ENCODE measurements at places on chromosomes 7 and 10.
A peak's percentile ranks its signal among the peaks of the same experiment; 100 is the strongest.

DNA sequence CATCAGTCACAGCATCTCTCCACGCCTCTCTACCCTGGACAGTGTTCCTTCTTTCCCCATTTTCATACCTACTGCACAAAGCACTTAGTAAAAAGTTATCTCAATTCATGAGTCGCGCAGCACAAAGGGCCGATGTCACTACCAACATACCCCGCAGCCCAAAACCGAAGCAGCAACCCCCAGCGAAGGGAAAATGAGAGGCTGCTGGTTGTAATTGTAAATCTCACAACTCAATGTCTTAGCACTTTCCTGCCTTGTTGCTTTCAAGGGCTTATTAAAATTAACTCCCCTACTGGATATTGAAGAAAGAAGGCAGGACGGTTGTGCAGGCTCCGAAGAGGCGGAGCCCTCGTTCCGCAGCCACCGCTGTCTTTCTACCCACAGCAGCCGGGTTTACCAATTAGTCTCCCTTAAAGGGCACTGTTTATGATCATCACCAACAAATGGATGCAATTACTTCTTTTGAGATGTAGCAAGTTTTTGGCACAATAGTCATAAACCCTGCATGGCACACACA is 6.5 kb downstream of the DIP2C start:
- DNase-seq, result no peak

DNA sequence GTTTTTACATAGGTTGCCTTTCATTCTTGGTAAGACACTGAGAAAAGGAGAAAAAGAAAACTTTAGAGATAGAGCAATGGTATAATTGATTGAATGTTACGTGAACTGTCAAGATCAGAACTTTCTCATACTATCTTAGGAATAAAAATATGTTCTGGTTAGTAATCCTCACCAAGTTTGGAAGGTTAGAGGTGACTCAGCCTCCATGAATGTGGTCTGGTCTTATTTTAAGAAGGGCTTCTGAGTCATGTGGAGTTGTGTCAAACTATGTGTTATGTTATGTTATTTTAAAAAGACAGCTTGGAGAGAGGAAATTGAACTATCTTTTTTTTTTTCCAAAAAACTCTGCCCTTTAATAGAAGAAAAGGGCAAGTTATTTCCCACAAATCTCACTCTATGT is 458.6 kb upstream of the KLF6 start:
- DNase-seq, result no peak

- no peak for DNase-seq
These were observed 101.6 kb downstream of the NPSR1 start for GRCh38 chr7:34759477-34760125.

DNA sequence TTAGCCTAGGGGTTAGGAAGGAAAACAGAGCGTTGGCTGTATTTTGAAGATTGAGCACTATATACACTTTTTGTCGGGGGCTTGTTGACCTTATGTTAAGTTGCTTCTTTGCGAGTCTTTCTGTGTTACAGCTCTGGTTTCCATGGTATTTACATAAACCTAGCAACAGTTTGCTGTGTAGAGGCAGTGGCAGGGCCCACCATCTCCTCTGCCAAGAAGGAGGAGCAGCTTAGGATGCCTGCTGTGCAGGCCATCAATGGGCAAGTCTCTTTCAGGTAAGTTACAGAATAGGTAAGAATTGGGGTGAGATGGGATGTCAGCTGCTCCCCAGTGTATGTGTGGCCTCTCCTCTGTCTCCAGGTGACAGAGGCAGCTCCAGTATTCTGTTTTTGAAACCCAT is 485.5 kb downstream of the LRMDA start:
- DNase-seq, result no peak

GRCh38 chr7:104960741-104961448 is 53.1 kb upstream of the KMT2E start:
- no peak for DNase-seq

GRCh38 chr10:49748006-49748405 is 14.1 kb downstream of the OGDHL start:
- peak; percentile 9 for DNase-seq

- no peak for DNase-seq
These were observed 101.3 kb upstream of the DNAJB12 start for GRCh38 chr10:72455889-72456595.

- DNase-seq, result no peak
These were observed 13.1 kb upstream of the BRAF start for GRCh38 chr7:140937702-140938264.

GRCh38 chr7:4775848-4776623 is 613 bp downstream of the AP5Z1 start:
- DNase-seq, result peak; percentile 45

DNA sequence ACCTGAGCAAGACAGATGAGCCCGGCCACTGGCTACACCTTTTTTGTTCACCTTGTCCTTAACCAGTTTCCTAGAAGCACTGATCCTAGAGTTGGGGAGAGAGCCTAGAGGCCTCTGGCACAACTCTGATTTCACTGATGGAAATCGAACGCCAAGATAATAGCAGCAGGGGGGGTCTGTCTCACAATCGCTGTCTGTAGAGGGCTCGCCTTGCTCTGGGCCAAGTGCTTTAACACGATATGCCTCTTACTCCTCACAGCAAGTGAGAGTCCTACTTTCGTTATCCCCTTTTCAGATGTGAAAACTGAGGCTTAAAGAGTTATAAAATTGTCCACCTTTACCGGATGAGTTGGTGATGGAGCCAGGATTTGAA is 472 bp downstream of the RASSF4 start:
- no peak for DNase-seq

- DNase-seq, result no peak
These were observed 3.3 kb downstream of the EPHA1 start for GRCh38 chr7:143405173-143406001.

- no peak for DNase-seq
These were observed 436.8 kb downstream of the RPS24 start for GRCh38 chr10:78470267-78471103.

DNA sequence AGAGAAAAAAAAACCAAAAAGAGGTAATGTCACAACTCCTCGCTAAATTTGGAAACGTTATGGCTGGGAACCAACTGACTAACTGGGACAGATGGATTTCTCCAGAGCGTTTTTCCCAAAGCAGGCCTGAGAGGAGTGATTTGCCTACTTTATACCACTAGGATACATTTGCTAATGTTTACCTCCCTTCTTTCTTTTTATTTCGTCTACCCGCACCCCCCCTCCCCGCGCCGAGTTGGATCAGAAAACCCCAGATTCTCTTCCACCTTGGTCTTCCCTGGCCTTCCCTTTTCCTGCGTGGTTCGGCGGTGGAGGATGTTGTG is 7.2 kb downstream of the CPA2 start:
- no peak for DNase-seq

- no peak for DNase-seq
These were observed 28.9 kb downstream of the PHYH start for GRCh38 chr10:13270877-13271551.

GRCh38 chr10:43756341-43756740 is 107.7 kb upstream of the ZNF32 start:
- no peak for DNase-seq

DNA sequence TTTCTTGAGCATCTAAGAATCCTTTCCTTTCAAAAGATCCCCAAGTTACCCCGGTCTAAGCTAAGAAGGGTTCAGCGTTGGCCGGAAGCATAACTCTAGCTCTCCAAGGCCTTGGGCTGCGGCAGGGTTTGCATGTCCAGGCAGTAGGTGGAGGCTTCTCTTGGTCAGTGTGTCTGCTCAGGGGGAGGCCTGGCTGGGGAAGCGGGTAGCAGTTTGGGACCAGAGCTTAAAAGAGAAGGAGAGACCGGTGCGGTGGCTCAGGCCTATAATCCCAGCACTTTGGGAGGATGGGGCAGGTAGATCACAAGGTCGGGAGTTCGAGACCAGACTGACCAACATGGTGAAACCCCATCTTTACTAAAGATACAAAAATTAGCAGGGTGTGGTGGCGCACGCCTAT is 226.3 kb downstream of the MGMT start:
- no peak for DNase-seq

- no peak for DNase-seq
These were observed 31.8 kb upstream of the SRGN start for GRCh38 chr10:69056129-69056528.

GRCh38 chr10:101997803-101998202 is 58.2 kb downstream of the ARMH3 start:
- no peak for DNase-seq

DNA sequence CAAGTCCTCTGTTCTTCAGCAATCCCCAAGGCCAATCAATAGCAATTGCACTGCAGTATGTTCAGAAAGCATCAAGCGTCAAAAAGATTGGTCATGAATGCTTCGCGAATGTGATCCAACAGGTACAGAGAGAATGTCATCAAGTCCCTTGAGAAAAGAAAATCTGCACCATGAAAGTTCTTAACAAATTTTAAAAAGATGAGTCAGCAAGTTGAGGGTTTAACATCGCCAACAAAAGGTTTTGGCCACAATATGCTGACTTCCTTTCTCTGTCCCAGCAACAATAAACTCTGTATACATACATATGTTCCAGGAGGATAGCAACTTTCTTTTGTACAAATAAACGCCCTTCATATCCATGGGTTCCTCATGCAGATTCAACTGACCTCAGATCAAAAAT is 168.5 kb upstream of the C7orf33 start:
- DNase-seq, result no peak

DNA sequence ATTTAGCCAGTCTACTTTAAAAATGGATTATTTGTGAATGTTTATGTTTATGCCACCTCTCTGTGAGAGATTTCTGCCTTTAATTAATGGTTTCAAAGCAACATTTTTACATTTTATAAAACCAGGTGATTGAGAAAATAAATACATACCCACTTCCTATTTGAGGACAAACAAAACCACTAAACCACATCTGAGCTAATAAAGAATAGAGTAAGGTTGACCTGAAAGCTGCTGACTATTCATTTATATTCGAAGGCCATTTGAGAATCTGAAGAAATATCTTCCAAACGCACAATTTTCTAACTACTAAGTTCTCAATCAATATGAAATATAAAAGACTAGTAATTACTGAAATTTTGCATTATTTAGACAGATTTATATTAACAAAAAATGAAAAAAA is 705.1 kb downstream of the XPNPEP1 start:
- DNase-seq, result no peak

DNA sequence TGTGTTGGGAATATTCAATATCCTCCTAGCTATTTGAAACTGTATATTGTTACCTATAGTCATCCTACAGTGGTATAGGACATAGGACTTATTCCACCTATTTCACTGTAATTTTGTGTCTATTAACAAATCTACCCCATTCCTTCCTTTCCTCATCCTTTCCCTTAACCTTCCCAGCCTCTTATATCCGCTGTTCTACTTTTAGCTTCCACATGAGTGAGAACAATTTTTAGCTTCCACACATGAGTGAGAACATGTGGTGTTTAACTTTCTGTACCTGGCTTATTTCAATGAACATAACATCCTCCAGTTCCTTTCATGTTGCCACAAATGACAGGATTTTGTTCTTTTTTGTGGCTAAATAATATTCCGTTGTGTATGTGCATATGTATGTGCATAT is 95.9 kb upstream of the FGL2 start:
- DNase-seq, result no peak

GRCh38 chr10:33326933-33327332 is 7.5 kb downstream of the NRP1 start:
- DNase-seq, result no peak

- no peak for DNase-seq
These were observed 1.5 kb downstream of the GSDME start for GRCh38 chr7:24755541-24756407.

GRCh38 chr7:47611045-47611511 is 29.2 kb upstream of the TNS3 start:
- DNase-seq, result no peak

DNA sequence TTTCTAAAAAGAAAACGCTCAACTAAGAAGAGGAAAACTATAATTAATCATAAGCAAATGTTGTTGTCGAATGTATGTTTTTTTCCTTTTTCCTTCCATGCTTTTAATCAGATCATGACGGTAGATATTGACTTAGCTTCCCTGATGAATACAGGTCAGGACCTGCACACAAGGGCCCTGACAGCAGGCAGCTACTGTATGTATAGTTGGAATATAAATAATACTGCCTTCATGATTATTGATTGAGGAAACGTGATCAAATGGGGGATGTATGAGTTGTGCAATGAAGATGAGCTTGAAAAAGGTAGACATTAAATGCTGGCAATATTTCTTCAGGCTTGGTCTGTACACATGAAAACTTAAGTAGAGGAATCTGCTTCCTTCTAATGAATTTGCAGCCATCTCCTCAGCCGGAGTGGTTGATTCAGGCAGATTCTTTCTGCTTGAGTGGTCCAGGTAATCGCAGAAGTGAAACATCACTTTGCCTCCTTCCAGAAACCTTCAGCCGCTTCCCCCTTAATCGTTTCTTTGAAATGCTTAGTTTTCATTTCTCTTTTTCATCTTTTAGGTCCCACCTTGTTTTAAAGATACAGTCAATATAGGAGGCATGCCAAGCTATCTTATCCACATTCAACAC is 656.5 kb downstream of the SDK1 start:
- no peak for DNase-seq

DNA sequence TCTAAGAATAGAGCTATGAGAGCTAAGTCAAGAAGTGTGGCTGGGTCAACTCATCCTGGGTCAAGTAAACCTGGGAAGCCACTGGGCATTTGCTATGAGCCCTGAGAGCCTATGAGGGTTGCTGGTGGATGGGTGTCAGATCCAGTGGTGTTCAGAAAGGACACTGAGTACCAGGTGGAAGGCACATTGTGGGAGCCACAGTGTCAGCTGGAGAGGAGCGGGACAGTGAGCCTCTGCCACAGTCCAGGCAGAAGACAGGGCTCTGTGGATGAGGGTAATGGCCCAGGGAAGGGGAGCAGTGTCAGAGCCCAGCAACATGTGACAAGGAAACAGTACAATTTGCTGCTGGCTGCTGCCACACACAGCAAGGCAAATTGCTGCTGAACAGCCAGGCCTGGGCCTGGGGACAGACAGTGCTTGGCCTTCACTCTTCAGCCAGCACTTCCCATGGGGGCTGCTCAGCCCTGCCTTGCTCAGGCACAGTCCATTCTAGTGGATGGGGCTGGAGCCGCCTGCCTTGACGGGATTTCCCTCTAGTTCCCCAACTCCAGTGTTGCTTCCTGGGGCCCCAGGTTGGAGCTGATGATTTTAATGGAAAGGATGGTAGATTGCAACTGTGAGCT is 90.9 kb upstream of the CHST15 start:
- no peak for DNase-seq

Data from breast epithelium (tissue), 4 donors.